ENCODE measurements at places on chromosomes 5 and 9.

DNA sequence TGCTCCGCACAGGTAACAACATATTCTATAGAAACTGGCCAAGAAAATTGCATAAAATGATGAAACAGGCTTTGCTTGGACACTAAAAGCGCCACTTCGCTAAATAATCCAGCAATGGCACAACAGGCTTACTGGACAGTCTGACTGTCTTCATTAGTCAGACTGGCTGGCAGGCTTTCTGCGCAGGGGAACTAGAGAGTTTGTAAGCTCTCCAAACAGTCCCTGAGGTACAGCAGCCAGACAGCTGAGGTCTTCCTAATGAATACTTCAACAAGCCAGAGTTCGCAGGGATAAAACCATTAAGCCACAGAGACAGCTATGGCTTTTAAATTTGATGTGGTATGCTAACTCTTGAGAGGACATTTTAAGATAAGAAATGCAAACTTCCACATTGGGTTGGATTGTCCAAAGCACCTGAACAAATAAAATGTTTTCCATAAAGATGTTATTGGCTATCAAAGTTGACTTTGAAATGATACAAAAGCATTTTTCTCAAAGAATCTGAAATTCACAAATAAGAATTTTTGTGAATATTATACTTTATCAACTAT lies 20.7 kb downstream of the PLK2 start:
- no peak for DNase-seq

DNA sequence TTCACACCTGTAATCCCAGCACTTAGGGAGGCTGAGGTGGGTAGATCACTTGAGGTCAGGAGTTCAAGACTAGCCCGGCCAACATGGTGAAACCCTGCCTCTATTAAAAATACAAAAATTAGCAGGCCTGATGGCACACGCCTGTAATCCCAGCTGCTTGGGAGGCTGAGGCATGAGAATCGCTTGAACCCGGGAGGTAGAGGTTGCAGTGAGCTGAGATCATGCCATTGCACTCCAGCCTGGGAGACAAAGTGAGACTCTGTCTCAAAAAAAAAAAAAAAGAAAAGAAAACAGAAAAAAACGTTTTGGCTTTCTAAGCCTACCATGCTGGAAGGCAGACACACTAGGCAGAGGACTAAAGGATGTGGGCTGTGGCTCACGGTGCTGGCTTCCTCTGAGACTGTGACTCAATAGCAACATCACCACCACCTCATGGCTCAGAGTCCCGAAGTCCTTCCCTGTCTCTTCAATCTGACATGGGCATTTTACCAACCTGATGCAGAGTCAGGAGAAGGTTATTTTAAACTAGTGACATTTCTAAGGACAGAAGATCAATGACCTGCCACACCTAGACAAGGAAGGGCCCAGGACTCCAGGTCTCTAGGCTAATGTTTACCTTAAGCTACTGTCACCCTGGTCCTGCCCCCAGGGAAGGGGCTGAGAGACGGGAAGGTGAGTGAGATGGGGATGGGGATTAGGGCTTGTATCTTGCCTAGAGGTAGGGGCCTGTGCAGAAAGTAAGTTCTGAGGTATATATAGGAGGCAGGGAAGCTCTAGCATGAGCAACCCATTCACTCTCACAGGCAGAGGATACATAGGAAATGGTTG lies 3.7 kb downstream of the ECSCR start:
- peak; percentile 77 for DNase-seq

GRCh38 chr5:32003981-32004380 lies 170.1 kb downstream of the GOLPH3 start:
- no peak for DNase-seq

DNA sequence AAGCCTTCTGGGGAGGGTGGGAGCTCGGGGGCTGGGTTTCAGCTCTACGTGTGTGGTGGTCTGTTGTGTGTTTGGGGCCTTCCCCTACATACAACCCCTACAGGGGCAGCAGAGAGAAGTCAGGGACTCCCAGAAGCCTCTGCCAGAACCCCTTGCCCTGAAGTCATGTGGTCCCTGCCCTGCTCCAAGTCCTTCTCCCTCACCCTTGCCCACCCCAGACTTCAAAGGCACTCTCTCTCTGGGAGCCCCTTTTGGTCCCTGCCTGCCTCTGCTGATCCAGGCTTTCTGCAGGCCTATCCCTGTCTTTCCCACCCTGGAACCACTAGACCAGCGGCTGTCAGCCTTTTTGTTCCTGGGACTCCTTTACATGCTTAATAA lies 61.1 kb upstream of the PSD2 start:
- no peak for DNase-seq

DNA sequence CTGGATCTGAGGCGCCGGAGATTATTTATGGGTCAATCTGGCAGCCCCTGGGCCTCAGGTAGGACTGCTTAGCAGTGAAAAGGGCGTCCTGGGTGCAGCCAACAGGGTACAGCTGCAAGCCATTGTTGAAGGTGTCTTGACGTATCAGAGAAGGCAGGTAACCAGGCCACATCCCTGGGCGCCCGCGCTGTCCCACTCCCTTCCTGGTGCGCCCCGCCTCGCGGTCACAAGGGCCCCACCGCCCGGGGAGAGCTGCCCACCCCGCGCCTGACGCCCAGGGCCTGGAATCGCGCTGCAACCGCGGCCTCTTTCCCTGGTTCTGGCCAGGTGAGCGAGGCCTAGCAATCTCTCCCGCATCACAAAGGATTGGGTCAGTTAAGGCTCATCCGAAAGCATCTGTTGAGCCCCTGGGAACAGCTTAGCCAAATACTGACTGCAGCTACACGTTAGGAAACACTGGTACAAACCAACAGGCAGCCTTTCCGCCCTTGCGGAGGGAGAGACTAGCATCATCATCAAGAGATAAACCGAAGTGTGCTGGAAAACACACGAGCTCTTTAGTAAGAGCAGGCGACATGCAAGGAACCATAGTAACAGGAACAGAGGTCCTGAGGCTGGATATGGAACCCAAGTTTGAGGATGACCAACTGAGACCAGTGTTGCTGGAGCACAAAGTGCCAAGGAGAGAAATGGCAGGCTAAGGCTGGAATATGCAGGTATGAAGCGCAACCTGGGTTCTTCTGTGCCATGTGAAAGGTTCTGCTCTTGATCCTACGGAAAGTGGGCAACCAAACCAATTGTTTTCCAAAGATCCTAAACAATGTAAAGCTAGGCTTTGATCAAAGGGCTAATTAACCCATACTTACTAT lies 3.6 kb downstream of the RPS23 start:
- no peak for DNase-seq

- no peak for DNase-seq
Observed at GRCh38 chr5:37565062-37565670, 186.0 kb downstream of the WDR70 start.

- no peak for DNase-seq
Observed at GRCh38 chr9:106796771-106797170, 66.2 kb upstream of the ZNF462 start.

DNA sequence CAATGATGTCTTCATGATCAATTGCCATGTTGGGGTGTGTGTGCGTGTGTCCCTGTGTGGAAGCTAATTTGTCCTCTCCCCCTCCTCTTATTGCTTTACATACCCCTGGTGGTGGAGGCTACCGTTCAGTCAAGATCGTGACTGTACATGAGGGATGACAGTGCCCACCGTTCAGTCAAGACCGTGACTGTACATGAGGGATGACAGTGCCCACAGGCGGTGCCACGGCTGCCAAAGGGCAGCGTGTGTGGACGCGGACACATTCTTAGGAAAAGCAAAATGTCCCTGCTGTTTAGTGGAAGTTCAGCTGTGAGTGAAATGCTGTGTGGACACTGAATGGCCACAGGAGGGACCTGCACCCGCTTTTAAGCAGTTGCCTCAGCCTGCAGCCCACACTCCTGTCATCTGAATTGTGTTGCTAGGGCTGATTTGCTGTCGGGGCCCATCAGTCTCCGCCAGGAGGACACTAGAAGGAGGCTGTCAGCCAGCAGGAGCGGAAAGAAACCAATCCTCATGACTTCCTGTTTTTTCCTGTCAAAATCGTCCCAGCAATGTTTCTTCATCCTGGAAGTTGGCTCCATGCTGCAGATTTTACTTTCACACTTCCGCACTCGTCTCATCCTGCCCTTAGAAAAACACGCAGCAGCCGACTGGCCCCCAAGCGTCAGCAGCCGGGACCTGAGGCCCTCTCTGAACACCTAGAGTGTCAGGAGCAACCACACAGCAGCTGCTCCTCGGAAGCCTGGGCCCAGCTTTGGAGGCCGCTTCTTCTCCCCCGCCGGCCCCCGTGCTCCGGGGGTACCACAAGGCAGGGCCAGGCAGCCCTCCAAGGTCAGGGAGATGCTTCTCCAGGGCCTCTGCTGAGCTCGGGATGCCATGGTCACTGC lies 9.1 kb downstream of the OR2V1 start:
- DNase-seq: no peak

GRCh38 chr5:172417983-172418630 lies 36.2 kb downstream of the SH3PXD2B start:
- no peak for DNase-seq

DNA sequence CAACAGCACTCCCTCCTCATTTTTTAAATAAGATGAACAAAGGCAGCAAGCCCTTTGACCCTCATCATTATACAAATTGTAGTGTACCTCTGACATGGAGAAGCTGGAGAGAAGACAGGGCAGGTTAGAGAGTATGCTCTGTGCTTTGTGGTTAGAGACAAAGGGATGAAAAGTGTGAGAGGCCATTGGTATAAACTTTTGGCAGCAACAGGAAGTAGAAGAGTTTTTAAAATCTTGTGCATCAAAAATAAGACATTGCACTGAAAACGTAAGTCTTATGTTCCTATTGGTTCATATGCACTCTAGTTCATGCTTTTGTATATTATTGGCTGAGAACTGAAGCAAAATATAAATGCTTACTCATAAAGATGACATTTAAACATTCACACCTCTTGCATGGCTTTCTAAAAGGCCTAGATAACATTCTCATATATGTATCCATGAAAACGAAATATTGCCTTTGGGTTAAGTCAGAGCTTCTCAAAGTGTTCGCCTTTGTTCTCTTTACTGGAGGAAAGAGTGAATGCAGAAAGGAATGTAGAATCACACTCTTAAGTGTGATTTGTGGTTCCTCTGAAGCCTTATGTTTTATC lies 158.0 kb downstream of the PALM2AKAP2 start:
- no peak for DNase-seq

DNA sequence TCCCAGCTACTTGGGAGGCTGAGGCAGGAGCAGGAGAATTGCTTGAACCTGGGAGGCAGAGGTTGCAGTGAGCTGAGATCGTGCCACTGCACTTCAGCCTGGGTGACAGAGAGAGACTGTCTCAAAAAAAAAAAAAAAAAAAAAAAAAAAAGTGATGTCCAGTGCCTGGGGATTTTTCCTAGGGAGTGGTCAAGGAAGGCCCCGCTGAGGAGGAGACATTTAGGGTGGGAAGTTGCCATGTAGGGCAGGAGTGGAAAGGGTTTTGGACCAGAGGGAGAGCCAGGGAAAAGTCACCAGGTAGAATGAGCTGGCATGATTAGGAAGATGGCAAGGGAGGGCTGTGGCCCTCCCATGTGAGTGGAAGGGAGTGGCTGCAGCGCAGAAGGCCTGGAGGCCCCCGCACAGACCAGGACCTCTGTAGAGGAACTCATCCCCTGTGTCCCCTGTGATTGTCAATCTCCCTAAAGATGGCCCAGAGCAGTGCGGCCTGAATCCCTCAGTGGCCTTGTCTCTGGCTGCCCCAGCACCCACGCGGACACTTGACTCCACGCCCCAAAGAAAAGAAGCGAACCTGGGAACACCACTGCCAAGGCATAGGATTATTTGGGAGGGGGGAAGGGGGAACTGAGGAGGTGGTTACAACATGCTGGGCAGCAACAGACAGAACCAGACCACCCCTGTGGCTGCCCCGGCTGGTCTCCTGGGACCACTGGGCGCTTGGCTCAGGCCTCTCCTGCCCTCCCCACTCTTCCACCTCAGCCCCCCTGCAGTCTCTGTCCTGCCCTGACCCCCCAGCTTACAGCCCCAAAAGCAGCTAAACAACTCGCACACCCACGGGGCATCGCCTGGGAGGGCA lies 2.6 kb upstream of the SQSTM1 start:
- no peak for DNase-seq

- no peak for DNase-seq
Observed at GRCh38 chr9:96617439-96618185, 2.0 kb downstream of the CDC14B start.

DNA sequence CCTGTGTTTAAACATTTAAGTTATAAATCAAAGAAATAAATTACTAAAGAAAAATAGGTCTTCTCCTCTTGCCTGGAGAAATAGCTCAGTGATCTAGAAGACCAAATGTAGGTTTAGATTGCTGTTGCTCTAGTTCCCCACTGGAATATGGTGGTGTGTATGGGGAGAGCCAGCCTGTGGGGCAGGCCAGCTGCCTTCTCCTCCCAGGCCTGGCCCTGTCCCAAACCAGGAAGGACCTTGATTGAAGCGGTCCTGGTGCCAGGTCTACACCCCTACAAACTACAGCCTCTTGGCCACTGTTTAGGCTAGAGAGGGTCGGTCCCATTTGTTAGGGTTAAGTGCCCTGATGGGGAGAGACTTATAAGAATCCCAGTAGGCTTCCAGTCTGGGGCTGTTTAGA lies 35.4 kb downstream of the MAN2A1 start:
- DNase-seq: no peak

DNA sequence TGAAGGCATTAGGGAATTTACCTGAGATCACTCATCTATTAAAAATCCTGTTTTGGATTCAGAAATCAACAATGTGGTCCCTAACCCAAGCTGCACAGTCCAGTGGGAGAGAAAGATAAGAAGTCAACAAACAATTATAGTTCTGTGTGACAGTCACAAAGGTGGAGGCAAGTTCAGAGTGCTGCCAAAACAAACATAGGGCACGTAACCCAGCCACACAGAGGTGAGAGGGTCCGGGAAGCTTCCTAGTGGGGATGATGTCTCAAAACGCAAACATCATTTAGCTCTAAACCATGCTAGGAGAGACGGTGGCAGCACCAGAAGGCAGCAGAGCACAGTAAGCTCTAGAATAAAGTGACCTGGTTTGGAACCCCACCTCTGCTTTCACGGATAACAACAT lies 158.9 kb downstream of the MAPKAP1 start:
- no peak for DNase-seq

GRCh38 chr5:68464424-68464823 lies 248.9 kb downstream of the PIK3R1 start:
- peak; percentile 33 for DNase-seq

GRCh38 chr5:109409844-109410388 lies at the start of gene PJA2:
Gene PJA2, minus strand, starts transcription at chr5:109409974. Its CDS starts 26,541 bp downstream, at chr5:109383433.
- peak; percentile 95 for DNase-seq

DNA sequence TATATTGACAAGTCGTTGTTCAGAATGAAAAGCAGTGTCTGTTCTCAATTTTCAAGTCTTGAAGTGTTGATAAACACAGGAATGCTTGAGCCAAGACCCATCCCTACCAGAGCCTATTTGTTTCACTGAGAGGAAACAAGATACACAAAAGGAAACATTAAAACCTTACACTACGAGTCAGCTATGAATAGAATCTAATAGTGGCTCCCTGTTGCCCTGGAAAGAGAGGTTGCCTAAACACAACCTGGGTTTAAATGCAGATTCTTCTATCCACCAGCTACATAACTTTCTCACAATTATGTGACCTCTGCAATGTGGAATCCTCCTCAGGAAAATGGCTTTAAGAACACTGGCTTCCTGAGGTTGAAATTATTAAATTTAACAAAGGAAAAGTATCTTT lies 29.1 kb upstream of the BNC2 start:
- DNase-seq: no peak
